ENCODE measurements at places on chromosomes 2 and 18. TPM values are rescaled to one million over a fixed set of nuclear protein-coding genes. Genes with fewer than 3 reads are reported as not detected.

DNA sequence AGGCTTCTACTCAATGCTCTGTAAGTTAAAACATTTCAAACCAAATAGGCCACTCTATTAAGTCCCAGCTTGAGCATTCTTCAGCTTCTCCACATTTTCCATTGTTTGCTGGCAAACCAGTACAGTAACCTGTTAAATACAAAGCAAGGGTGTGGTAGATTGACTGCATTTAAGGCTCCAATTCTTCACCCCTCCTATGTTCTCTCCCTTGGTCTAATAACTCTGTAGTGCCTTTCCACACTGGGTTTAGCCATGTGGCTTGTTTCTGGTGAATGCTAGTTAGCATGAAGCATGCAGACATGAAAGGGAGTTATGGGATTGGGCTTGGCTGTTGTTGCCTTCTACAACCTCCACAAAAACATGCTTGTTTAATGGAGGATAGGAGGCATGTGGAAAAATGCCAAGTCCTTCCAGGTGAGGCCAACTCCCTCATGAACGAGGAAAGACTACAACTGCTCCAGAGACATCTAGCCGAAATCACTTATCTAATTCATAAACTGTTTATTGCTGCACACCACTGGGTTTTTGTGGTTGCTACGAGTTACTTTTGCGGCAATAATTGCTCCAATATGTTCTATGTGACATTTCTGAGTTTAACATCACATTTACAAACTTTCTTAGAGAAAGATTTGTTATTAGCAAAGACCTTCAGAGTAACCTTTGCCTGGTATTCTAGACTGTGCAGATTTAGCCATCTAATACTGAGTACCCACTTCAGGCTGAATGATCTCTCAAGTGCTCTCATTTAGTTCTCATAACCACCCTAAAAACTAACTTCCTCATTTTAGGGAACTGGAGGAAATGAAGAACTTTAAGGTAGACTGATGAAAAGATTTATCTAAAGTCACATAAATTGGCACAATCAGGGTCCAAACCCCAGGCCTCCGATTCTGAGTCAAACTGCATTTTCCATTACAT is 104.0 kb downstream of the SMAD2 start:
- peak overlapping the region; percentile 35 for H3K27ac ChIP-seq
- H3K4me3 ChIP-seq: no peak overlapping the region
- peaks cover 6% of the 10 kb centered on the region for H3K36me3 ChIP-seq
- DNase-seq: no peak

Gene LRRC30
- total RNA-seq: not detected

Gene SLC9A4
- not detected for total RNA-seq

Gene RTP5
- total RNA-seq: not detected

Measured in left lung (tissue), 14 donors.